ENCODE measurements at places on chromosomes 2 and 18. TPM values are rescaled to one million over a fixed set of nuclear protein-coding genes. Genes with fewer than 3 reads are reported as not detected.

TCF4 gene
- total RNA-seq: 46.6 TPM

PRR30 gene
- not detected for total RNA-seq

FBXO36 gene
- total RNA-seq: 3.0 TPM

DYSF gene
- 112 TPM for total RNA-seq

PREPL gene
- 56.0 TPM for total RNA-seq

ABCB11 gene
- not detected for total RNA-seq

CHRNA1 gene
- 0.38 TPM for total RNA-seq

IRS1 gene
- 12.4 TPM for total RNA-seq

DNA sequence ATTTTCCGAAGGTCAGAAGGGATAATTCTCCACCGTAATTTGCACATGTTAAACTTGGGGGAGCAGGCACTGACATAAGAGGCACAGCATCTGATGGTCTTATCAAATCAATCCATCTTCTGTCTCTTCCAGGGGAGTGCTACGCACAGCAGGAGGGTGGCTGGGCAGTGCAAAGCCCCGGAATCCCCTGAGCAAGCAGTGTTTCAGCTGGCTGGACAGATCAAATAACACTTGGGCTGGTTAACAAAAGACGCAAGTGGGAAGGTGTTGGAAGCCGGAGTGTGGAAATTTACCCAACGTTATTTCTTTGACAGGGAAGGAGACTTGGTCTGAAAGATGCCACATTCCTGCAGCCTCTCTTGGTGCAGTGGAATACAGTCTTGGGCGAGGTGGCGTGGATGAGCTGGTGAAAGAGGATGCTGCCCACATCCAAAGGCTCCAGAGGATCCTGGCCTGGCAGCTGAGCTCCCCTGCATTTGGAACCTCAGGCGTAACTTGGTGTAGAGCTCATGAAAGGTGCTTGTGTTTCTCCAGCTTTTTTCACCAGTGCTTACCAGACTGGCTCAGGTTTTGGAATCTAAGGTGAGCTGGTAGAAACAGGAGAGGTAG, 103.0 kb downstream of the MAPK4 start:
- no peak for DNase-seq

GRCh38 chr2:233593201-233593600, 24.2 kb upstream of the UGT1A8 start:
- DNase-seq: no peak

- DNase-seq: no peak
These were observed 58.6 kb upstream of the VRK2 start for GRCh38 chr2:57987835-57988573.

- no peak for DNase-seq
These were observed 127.9 kb downstream of the EVA1A start for GRCh38 chr2:75432761-75433361.

DNA sequence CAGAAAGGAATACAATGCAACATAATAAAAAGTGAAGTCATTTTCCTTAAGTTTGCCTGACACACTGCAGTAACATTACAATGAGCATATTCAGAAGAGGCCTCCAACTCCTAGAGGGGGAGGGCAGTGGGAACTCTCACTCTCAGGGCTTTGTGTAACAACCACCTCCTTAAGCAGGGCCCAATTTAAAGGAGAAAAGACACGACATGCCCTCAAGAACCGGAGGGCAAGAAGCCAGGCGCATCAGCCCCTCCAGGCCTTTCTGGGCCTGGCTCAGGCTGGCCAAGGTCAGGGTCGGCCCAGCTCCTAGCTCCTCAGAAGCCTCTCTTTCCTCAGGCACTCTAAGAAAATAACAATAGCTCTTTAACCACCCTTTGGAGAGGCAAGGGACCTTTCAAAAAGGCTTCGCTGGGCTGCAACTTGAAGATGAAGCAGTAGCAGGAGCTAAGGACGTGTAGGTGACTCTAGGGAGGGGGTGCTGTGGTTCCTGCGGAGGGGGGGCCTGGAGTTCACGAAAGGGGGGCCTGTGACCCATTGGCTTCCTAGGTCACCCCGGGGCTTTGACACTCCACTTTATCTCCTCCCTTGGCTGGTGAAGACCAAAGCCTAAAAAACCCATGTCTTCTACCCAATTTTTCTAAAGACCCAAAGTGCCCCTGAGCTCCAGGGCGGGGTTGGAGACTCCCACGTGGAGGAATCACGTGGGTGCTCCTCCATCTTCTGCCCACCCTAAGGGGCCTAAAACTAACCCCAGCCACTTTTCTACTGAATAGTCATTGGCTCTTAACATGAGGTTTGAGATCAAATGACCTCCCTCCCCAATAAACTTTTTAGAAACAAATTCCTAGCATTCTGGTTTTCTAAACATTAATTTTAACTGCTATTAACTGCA, 13.3 kb downstream of the SERTAD2 start:
- no peak for DNase-seq

GRCh38 chr2:74225698-74226459, 27.5 kb downstream of the MTHFD2 start:
- no peak for DNase-seq

DNA sequence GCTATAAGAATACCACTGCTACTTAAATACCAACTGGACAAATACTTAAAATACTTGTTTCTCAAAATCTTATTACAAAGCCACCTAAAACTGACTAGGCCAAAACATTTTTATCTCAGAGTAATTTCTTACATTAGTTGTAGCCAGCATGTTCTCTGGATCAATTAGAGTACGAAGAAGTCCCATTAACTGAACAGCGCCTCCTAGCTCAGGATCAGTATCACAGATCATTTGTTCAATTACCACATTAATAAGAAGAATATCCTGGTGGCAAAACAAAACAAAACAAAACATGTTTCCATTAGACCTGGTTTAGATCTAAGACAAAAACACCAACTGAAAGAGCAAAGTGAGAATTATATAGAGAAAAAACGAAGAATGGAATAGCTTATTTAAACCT, 36.0 kb downstream of the PPP4R3B start:
- no peak for DNase-seq

DNA sequence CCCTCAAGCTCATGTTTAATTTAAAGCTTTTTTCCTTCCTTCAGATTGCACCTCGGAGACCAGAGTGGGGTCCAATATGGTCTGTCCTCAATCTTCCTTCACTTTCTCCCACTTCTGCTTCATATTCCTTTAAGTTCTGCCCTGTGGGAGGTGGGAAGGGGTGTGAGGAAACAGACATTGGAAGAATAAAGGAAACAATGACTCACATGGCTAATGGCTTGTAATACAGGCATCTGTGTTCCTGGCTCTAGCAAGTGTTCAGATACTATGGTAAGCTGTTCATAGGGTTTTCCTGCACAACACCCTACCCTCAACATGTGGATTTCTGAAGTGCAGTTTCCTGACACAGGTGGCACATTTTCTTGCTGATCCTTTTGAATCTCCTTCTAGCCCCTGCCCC, 209.5 kb downstream of the PIK3C3 start:
- DNase-seq: no peak

GRCh38 chr2:119659601-119660342, 19.2 kb upstream of the TMEM177 start:
- no peak for DNase-seq

DNA sequence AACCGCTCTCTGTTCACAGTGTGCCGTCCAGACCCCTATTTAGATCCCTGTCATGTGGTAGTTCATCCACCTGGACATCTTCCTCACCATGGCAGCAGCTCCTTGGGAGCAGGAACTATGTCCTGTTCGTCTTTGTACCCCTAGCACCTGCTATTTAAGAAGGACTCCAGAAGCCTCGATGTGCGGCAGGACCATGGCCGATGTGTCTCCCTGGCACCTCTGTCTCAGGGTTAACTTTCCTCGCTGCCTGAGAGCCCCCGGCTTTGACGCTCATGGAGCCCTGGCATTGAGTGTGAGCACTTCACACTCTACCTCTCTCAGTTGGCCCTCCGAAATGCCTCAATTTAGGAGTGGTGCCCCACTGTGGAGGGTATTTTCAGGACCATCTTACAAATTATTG, 152.0 kb downstream of the FAM210A start:
- DNase-seq: no peak

DNA sequence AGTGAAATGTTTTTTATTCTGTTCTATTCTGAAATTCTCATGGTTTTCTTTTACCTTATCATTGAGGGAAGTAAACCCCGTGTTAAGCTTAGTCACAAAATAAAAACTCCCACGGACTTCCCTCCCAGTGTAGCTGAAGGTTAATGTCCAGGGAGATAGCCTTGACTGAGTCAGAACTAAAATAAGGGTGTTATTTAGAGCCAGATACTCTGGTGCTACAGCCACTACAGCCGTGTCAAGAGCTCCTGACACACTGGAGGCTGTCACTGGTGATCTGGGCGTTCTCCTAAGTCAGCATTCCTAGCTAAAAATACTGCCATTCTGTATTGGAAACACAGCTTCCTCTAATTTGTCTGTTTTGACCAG, 82.0 kb upstream of the RANBP2 start:
- DNase-seq: no peak

- DNase-seq: no peak
These were observed 738.6 kb upstream of the PIK3C3 start for GRCh38 chr18:41216341-41217003.

DNA sequence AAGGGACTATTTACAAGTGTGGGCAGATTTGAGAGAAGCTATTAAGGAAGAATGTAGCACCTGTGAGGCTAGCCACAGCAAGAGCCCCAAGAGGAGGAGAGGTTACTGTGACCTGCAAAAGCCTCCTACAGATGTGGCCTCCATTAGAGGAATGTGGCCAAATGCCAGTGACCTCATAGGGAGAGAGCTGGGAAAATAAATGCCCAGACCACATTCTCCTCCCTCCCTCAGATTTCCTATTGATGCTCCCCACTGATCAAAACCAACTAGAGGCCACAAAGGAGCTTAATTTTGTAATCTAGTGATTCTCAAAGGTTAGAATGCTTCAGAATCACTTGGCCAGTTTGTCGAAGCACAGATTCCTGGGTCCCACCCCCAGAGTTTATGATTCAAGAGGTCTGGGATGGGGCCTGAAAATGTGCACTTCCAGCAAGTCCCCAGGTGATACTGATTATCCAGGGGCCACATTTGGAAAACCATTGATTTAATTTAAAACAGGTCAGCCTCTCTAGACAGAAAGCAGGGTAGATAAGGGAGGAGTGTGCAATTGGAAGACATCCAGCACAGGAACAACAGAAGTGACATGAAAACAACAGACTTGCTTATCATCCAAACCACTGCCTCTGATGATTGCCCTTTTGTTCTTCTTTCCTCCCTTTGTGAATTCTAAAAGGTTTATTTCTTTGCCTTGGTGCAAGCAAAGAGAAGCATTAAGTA, 61.2 kb upstream of the RBBP8 start:
- no peak for DNase-seq

GRCh38 chr2:46014911-46015654, 282.1 kb upstream of the EPAS1 start:
- DNase-seq: no peak

DNA sequence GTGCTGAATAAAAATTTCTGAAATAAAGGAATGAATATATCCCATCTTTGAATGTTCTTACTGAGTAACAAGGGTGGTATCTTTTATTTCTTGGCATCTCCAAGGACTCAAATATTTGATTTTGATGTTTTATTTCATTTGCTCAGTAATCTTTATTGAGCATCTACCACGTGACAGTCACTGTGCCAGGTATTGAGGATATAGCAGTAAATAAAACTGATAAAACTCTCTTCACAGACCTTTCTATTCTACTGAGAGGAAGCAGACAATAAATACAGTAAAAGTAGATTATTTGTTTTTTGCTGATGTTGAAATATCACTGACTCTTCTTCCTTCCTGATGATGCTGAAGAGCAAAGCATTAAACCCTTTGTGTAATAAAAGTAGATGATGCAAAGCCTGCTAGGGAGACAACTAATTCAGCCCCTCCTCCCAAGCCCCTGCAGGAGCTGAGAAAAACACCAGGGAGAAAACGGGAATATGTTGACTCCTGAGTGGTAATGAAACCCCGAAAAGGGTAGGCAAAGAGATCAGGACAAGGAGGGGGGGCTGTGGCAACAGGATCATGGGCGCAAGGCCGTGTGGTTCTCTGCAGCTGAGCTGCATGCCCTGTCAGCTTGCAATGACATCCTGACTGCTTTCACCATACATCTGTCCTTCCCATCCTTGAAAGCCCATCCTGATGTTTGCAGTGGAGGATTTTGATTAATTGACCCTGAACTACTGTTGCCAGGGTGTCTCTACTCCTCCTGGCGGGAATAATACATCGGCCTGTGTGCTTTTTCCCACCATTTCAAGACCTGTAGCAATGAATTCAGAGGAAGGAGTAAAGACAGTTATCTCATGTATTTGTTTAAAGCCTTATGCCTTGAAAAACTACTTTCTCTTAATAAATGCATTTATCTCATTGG, 117.4 kb downstream of the EML6 start:
- DNase-seq: no peak

DNA sequence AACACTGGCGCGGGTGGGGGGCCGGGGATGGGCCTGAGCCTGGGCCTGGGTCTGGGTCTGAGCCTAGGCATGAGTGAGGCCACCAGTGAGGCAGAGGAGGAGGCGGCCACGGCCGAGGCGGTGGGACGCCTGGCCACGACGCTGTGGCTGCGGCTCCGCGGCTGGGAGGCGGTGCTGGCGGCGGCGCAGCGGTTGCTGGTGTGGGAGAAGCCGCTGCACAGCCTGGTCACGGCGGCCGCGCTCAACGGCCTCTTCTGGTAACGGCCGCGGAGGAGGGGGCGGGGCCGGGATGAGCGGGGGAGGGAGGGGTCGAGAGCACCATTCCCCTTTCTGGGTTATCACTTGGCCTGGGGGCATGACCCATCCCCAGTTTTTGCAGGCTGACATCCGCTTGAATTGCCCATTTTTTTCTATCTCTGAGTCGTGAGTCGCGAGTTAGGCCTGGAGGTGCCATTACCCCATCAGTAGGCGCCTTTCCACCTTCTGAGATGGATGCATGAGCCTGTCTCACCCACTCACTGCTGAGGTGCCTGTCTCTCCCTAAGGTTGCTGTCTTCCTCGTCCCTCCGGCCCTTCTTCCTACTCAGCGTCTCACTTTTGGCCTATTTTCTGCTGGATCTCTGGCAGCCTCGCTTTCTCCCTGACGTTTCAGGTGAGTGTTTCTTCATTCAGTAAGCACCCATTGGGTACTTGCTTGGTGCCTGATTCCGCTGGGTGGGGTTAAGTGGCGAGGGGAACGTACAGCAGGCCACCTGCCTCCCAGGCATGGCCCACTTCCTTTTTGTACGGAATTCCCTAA, 501 bp downstream of the RETREG2 start:
- DNase-seq: no peak

DNA sequence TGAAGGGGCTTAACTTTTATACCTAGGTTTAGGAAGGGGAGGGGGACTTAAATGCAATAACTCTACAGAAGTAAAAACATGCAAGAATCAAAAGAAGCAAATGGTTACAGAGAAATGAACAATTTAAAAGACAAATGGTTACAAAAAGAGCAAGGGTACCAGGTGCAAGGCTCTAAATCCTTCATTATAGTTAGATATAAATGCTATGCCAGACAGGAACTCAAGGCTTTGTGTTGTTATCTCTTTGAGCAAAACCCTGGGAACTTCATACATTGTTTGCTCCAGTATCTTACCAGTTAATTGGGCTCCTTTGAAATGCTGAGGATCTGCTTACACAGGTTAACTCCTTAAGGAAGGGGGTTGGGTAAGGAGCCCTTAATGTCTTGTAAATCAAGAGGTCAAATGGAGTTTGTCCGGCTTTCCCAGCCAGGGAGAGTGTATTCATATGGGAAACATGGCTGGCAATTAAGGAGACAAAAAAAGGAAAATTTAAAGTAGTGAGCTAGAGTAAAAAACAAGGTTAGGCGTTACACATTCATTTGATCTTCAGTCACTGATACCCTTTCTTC, 347.5 kb downstream of the CELF4 start:
- no peak for DNase-seq

Data from chondrocyte (in vitro differentiated cells).